ENCODE measurements at places on chromosomes 6 and 20.

DNA sequence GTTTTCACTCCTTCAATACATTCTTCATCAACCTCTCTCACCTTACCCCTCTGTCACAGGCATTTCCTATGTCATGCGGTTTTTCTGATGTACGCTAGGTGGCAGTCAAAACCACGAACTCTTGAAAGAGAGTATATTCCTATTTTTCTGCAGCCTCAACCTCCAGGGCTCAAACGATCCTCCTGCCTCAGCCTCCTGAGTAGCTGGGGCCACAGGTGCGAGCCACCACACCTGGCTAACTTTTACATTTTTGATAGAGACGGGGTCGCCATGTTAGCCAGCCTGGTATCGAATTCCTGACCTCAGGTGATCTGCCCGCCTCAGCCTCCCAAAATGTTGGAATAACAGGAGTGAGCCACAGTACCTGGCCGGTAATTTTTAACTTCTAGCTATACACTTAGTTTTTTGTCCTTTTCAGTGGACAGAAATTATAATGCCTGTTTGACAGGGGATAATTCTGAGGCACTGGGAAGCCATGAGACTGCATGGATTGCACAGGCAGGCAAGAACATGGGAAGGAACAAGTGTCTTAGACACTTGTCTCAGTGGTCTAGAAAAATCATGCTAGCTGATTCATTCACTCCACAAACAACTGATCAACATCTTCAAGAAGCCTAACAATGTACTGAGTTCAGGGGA lies 22.5 kb upstream of the HFE start:
- DNase-seq: peak; percentile 71

GRCh38 chr20:40294175-40294574 lies 394.9 kb downstream of the MAFB start:
- no peak for DNase-seq

- no peak for DNase-seq
Observed at GRCh38 chr6:93515736-93516135, 96.4 kb upstream of the EPHA7 start.

DNA sequence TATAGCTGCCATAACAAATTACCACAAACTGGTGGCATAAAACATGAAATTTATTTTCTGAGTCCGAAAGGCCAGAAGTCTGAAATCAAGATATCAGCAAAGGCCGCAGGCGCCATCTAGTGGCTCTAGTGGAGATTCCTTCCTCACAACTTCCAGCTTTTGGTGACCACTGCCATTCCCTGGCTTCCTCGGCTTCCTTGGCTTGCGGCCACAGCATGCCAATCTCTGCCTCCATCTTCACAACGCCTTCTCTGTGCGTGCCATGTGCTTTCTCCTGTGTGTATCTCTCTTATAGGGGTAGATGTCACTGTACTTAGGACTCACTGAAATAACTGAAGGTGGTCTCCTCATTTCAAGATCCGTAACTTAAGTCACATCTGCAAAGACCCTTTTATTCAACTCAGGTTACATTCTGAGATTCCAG lies 5.4 kb upstream of the PLAGL1 start:
- DNase-seq: peak; percentile 77

DNA sequence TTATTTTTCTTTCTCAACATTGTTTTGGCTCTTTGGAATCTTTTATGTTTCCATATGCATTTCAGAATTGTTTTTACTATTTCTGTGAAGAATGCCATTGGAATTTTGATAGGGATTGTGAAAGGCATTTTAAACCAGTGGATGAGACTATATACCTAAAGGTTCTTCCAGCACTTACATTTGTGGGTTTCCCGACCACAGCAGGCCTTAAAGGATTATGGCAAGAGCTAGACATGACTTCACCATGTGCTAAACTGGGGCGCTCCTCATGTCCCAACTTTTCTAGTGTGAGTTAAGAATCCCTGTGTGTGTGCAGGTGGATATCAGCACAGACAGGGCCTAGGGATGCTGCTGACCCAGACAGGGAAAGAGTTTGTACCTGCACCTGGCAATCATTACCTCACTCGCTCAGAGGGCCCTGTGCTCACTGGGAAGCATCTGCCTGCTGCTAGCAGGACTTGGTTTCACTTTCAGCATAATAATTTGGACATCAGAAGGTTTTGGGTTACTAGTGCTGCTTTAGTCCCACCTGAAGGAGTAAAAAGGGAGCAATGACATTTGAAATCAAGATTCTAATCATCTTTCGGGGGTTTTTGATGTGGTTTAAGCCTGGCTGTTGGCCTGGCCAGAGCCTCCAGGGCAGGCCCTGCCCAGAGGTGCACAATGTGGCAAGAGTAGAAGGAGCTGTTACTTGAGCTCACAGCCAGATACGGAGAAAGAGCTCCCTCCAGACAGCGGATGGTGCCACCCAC lies 137.1 kb downstream of the CDC5L start:
- no peak for DNase-seq

DNA sequence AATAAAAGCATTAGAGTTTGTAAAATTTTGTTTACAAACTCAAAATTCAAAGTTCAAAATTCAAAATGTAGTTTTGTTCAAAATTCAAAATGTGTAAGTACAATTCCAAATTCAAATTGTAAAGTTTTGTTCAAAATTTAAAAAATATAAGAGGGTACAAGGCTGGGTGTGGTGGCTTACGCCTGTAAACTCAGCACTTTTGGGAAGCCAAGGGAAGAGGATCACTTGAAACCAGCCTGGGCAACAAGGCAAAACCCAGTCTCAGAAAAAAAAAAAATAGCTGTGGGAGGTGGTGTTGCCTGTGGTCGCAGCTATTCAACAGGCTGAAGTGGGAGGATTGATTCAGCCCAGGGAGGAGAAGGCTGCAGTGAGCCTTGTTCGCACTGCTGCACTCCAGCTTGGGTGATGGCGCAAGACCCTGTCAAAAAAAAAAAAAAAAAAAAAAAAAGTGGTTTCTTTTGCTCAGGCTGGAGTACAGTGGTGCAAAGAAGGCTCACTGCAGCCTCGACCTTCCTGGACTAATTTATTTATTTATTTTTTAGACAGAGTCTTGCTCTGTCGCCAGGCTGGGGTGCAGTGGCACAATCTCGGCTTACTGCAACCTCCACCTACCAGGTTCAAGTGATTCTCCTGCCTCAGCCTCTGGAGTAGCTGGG lies 5.4 kb upstream of the ZBTB12 start:
- no peak for DNase-seq

DNA sequence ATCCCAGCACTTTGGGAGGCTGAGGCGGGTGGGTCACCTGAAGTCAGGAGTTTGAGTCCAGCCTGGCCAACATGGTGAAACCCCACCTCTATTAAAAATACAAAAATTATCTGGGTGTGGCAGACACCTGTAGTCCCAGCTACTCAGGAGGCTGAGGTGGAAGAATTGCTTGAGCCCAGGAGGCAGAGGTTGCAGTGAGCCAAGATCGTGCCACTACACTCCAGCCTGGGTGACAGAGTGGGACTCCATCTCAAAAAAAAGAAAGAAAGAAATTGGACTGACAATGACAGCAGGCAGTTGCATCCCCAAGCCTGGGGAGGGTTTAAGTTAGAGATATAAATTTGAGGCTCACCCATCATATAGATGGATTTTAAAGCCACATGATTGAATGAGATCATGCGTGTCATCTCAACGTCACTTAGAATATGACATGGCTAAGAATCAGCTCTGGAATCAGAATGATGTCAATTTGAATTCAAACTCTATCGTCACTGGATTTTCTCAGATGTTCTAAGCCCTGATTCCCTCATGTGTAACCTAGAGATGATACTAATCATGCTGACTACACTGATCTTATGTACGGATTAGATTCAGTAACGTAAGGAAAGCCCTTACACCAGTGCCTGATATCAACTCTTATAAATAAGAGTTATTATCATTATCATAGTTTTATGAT lies 534.0 kb upstream of the JARID2 start:
- DNase-seq: no peak

GRCh38 chr20:11585752-11586352 lies 331.8 kb upstream of the BTBD3 start:
- peak; percentile 11 for DNase-seq

GRCh38 chr6:12865671-12866181 lies 149.2 kb downstream of the PHACTR1 start:
- no peak for DNase-seq

- DNase-seq: no peak
Observed at GRCh38 chr6:85660181-85660611, 17.5 kb upstream of the SYNCRIP start.

- DNase-seq: no peak
Observed at GRCh38 chr6:31075528-31075927, 36.8 kb downstream of the C6orf15 start.

- DNase-seq: peak; percentile 71
Observed at GRCh38 chr6:137811121-137811915, 55.7 kb upstream of the TNFAIP3 start.

Data from LoVo (cell line).